ENCODE measurements at places on chromosomes 3 and 15.

GRCh38 chr15:34331809-34332208 is 5.8 kb downstream of the SLC12A6 start:
- peaks cover 21% of the 10 kb centered on the region for H3K4me1 ChIP-seq
- H3K27ac ChIP-seq, result no peak overlapping the region
- H3K27me3 ChIP-seq, result no peaks in the 10 kb centered on the region
- no peak for DNase-seq
- no peak overlapping the region for H3K4me3 ChIP-seq

DNA sequence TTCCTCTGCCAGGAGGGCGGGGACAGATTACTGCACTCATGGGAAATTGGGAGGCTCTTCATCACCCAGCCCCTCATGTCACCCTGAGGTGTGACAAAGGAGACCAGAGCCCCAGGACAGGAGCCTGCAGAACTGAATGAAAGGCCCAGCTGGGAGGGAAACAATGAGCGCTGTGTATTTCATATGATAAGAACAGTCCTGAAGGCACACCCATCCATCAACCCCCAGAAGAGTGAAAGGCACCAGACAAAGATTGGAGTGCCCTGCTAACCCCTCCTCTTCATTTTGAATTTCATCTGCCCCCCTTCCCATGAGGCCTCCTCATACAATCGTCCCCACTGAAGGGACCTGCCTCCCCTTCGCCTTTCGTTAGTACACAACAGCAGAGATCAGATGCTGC is 160.0 kb upstream of the PRICKLE2 start:
- H3K4me3 ChIP-seq, result no peak overlapping the region
- H3K4me1 ChIP-seq, result no peaks in the 10 kb centered on the region
- no peaks in the 10 kb centered on the region for H3K36me3 ChIP-seq
- H3K27me3 ChIP-seq, result no peaks in the 10 kb centered on the region
- H3K27ac ChIP-seq, result no peak overlapping the region
- no peak for DNase-seq

DNA sequence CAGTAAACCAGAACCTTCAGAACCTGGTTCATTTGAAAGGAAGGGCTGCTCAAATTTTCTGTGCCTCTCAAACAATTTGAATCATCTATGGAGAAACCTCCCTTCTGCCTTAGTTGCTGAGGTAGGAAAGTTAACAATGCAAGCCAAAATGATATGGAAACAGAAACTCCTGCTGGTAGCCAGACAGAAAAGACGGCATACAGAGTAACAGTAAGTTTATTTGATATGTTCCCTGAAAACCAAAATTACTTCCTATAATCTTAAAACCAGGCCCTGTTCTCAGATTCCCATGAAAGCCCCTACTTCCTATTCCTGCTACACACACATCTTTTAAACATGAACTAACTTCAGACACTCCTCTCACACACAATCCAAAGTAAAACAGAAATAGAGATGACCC is 86.2 kb downstream of the TBC1D5 start:
- H3K4me1 ChIP-seq, result no peaks in the 10 kb centered on the region
- no peak for DNase-seq
- no peaks in the 10 kb centered on the region for H3K27me3 ChIP-seq
- H3K36me3 ChIP-seq, result no peaks in the 10 kb centered on the region

GRCh38 chr3:192861972-192862371 is 55.7 kb downstream of the MB21D2 start:
- H3K4me1 ChIP-seq, result no peaks in the 10 kb centered on the region
- H3K27ac ChIP-seq, result no peak overlapping the region
- no peak overlapping the region for H3K4me3 ChIP-seq
- H3K27me3 ChIP-seq, result no peaks in the 10 kb centered on the region

DNA sequence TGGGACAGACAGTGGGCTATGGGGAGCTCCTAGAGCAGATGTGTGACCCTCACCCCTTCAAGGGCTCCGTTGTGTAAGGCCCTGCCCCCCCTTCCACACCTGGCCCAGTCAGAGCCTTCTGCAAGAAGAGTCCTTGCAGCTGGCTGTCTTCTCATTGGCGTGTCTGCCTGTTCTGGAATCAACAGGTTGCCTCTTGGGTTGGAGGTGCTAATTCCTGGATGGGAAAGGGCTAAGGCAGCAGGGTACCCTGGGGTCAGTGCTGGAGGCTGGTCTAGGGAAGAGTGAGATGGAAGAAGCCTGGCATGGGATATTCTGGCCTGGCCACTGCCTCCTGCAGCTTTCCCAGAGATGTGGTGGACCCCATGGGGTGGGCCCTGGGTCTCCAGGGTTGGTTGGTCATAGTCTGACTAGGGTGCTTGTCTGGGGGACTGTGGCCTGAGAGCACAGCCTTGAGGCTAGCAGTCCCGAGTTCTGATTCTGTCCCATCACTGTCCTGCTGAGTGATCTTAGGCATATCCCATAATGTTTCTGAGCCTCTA is 5.1 kb downstream of the TEX264 start:
- H3K27me3 ChIP-seq, result no peaks in the 10 kb centered on the region
- peaks cover 30% of the 10 kb centered on the region for H3K4me1 ChIP-seq
- H3K4me3 ChIP-seq, result no peak overlapping the region
- DNase-seq, result no peak
- no peaks in the 10 kb centered on the region for H3K36me3 ChIP-seq

DNA sequence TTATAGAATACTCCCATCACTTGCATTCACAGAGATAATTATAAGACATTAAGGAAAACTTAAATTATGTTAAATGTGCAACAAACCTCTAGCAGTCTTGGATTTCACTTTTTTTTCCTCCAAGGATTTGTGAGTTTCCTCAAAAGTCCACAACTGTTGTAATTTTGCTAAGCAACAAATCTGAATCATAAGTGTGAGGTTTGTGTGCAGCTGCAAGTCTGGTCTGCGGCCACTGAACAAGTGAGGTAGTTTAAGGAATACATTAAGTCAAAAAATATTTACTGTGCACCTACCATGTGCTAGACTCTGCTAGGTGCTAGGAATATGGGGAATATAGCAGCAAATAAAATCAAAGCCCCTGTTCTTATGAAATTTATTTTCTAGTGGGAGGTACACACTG is 70.2 kb downstream of the LRRC28 start:
- no peak for DNase-seq
- H3K4me3 ChIP-seq, result no peak overlapping the region
- H3K27me3 ChIP-seq, result no peaks in the 10 kb centered on the region
- peaks cover 37% of the 10 kb centered on the region for H3K4me1 ChIP-seq
- peak overlapping the region; percentile 76 for H3K27ac ChIP-seq
- no peaks in the 10 kb centered on the region for H3K36me3 ChIP-seq

GRCh38 chr3:143763564-143764162 is 84.6 kb downstream of the SLC9A9 start:
- no peaks in the 10 kb centered on the region for H3K4me1 ChIP-seq
- no peak overlapping the region for H3K27ac ChIP-seq
- no peaks in the 10 kb centered on the region for H3K27me3 ChIP-seq
- no peak for DNase-seq
- H3K36me3 ChIP-seq, result no peaks in the 10 kb centered on the region

- no peak overlapping the region for H3K4me3 ChIP-seq
- no peak for DNase-seq
- H3K36me3 ChIP-seq, result no peaks in the 10 kb centered on the region
- H3K27ac ChIP-seq, result no peak overlapping the region
- no peaks in the 10 kb centered on the region for H3K4me1 ChIP-seq
These were observed 122.5 kb downstream of the CHST2 start for GRCh38 chr3:143242101-143242500.

GRCh38 chr3:192494174-192494573 is 233.2 kb downstream of the FGF12 start:
- no peaks in the 10 kb centered on the region for H3K36me3 ChIP-seq
- no peak overlapping the region for H3K4me3 ChIP-seq
- no peak for DNase-seq

- H3K36me3 ChIP-seq, result no peaks in the 10 kb centered on the region
- no peak overlapping the region for H3K27ac ChIP-seq
- H3K4me3 ChIP-seq, result no peak overlapping the region
- DNase-seq, result no peak
- H3K4me1 ChIP-seq, result peaks cover 2% of the 10 kb centered on the region
These were observed 436.8 kb upstream of the THBS1 start for GRCh38 chr15:39144051-39144450.

- no peaks in the 10 kb centered on the region for H3K27me3 ChIP-seq
- H3K27ac ChIP-seq, result no peak overlapping the region
- H3K4me1 ChIP-seq, result peaks cover 15% of the 10 kb centered on the region
- no peak overlapping the region for H3K4me3 ChIP-seq
- no peak for DNase-seq
These were observed 102.5 kb downstream of the AKAP13 start for GRCh38 chr15:85482894-85483293.

- H3K27ac ChIP-seq, result no peak overlapping the region
- H3K4me1 ChIP-seq, result peaks cover 19% of the 10 kb centered on the region
- no peak overlapping the region for H3K4me3 ChIP-seq
These were observed 104.1 kb downstream of the TBC1D5 start for GRCh38 chr3:17638356-17638755.
